Spinal cord (tissue), 10 donors: ENCODE measurements at places on chromosomes 3 and 15. TPM values are rescaled to one million over a fixed set of nuclear protein-coding genes. Genes with fewer than 3 reads are reported as not detected.
A peak's percentile ranks its signal among the peaks of the same experiment; 100 is the strongest.

GRCh38 chr3:151034303-151034702 is 51.2 kb upstream of the MED12L start:
- no peak for DNase-seq
- H3K27ac ChIP-seq = no peak overlapping the region
- H3K4me3 ChIP-seq = no peak overlapping the region

GRCh38 chr3:142013326-142013980 is 135.9 kb downstream of the TFDP2 start:
- no peaks in the 10 kb centered on the region for H3K4me1 ChIP-seq
- H3K27ac ChIP-seq = no peak overlapping the region
- no peaks in the 10 kb centered on the region for H3K27me3 ChIP-seq
- no peak overlapping the region for H3K4me3 ChIP-seq

DNA sequence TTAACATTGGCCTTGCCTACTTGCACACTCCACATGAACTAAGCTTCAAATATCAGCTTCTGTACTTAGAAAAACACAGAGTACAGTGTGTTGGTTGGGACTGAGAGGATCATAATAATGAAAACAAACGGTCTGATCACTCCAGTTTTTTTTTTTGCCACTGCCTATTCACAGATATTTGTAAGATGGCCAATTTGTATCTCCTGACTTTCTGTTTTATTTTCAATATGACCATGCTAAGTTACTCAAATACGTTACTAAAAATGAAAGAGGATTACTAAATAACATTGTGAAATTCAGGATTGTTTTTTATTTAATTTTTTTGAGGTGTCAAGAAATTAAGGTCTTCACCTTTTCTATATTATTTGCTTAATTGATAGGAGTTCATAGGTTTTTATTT is 595.1 kb downstream of the TUSC7 start:
- H3K4me3 ChIP-seq = no peak overlapping the region
- H3K27me3 ChIP-seq = no peaks in the 10 kb centered on the region
- no peaks in the 10 kb centered on the region for H3K36me3 ChIP-seq
- DNase-seq = no peak
- no peak overlapping the region for H3K27ac ChIP-seq
- H3K4me1 ChIP-seq = no peaks in the 10 kb centered on the region

GRCh38 chr3:195411836-195412235 is 31.0 kb downstream of the ACAP2 start:
- no peaks in the 10 kb centered on the region for H3K36me3 ChIP-seq
- H3K4me1 ChIP-seq = no peaks in the 10 kb centered on the region
- no peak overlapping the region for H3K27ac ChIP-seq
- no peaks in the 10 kb centered on the region for H3K27me3 ChIP-seq

DNA sequence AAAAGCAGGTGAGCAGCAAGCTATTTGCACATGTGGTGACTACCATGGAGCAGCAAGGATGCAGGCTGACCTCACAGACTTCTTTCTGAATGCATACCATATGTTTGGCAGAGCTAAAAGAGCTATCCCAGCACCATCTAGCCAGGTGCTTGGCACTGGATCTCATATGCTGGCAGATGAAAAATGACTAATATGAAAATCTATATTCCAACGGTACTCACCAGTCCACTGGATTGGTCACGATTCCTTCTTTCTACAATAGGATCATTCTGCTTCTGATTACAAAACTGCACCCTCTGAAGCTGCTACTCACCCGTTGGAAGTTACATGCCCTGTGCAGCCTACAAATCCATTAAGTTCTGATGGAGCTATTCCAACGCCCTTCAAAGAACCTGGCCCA is 714.3 kb upstream of the CFAP20DC start:
- H3K36me3 ChIP-seq = no peaks in the 10 kb centered on the region
- DNase-seq = no peak
- H3K27ac ChIP-seq = no peak overlapping the region
- H3K27me3 ChIP-seq = no peaks in the 10 kb centered on the region

DNA sequence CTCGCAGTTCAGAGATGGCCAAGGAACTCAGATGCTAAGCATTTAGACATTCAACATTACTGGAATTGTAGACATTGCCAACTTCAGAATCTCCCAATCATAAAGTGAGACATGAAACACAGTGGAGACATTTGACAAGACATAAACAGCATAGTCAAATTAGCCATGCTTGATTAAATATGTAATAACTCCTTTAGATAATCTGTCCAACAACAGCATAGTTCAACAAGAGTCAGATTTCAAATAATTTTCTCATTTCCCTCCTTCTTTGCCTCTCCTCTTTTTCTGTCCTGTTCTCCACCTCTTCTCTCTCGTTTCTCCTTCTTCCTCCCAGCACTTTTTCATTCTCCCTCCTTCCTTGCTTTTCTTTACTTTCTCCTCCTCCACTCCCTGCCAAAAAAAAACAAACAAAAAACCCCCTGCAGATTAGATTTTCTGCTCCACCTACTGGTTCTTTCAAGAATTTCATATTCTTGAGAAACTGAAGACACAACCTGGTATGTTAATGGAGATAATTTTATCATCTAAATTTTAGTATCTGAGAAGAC is 20.2 kb downstream of the CPOX start:
- H3K27me3 ChIP-seq = no peaks in the 10 kb centered on the region
- DNase-seq = no peak
- no peaks in the 10 kb centered on the region for H3K4me1 ChIP-seq
- no peak overlapping the region for H3K4me3 ChIP-seq
- peaks cover 6% of the 10 kb centered on the region for H3K36me3 ChIP-seq

GRCh38 chr3:62636235-62636826 is 238.9 kb downstream of the CADPS start:
- H3K27ac ChIP-seq = no peak overlapping the region
- H3K4me3 ChIP-seq = no peak overlapping the region
- no peaks in the 10 kb centered on the region for H3K27me3 ChIP-seq
- H3K36me3 ChIP-seq = no peaks in the 10 kb centered on the region
- H3K4me1 ChIP-seq = no peaks in the 10 kb centered on the region

- no peak overlapping the region for H3K4me3 ChIP-seq
- peaks cover 4% of the 10 kb centered on the region for H3K27me3 ChIP-seq
- no peaks in the 10 kb centered on the region for H3K36me3 ChIP-seq
- H3K27ac ChIP-seq = no peak overlapping the region
- no peak for DNase-seq
- peaks cover 9% of the 10 kb centered on the region for H3K4me1 ChIP-seq
Measured at GRCh38 chr3:195040094-195040493, 230.9 kb downstream of the XXYLT1 start.

DNA sequence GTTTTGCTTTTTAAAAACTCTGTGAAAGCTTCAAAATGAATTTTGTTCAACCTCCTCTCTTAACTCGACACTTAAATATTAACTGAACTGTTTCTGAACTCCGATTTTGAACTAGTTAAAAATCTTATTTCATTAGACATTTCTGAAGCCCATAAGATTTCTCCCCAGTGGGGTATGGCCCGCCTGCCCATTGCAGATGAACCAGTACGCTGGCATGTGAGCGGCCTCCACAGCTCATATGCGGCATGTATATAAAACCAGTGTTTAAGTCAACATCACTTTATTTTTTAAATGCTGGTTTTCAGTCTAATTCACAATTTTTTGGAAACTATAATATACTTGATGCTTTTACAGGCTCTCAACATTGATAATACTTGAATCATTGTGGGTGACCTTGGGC is 50.2 kb downstream of the CPN2 start:
- H3K36me3 ChIP-seq = no peaks in the 10 kb centered on the region
- no peak overlapping the region for H3K27ac ChIP-seq
- H3K4me3 ChIP-seq = no peak overlapping the region
- peaks cover 27% of the 10 kb centered on the region for H3K4me1 ChIP-seq

GRCh38 chr3:66431494-66431893 is 69.3 kb downstream of the LRIG1 start:
- peak overlapping the region; percentile 26 for H3K27ac ChIP-seq
- H3K36me3 ChIP-seq = no peaks in the 10 kb centered on the region
- no peaks in the 10 kb centered on the region for H3K27me3 ChIP-seq
- H3K4me1 ChIP-seq = peaks cover 50% of the 10 kb centered on the region

DNA sequence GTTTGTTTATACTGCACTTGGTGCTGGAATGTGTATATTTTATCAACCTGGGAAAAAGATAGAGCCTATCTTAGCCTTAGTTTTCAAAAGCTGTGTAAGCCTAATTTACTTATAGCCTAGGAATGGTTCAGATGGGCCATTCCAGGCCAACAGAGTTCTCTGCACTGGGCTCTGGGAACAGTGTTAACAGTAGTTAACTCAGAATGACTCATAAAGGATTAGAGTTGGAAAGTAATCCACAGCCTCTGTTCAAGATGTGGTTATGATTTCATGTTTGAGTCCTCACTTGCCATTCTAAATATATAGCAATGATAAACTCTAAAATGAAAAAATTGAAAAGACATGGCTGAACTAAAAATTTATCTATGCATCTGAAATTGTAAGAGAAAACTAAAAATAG is 22.6 kb upstream of the PEX5L start:
- no peaks in the 10 kb centered on the region for H3K4me1 ChIP-seq
- no peak for DNase-seq
- no peaks in the 10 kb centered on the region for H3K36me3 ChIP-seq
- no peaks in the 10 kb centered on the region for H3K27me3 ChIP-seq
- no peak overlapping the region for H3K4me3 ChIP-seq

ADGRG7 gene
- not detected for polyA plus RNA-seq

CFAP91 gene
- 14.6 TPM for polyA plus RNA-seq

MAP6D1 gene
- polyA plus RNA-seq = 40.7 TPM

CAND2 gene
- 21.2 TPM for polyA plus RNA-seq

GNB5 gene
- polyA plus RNA-seq = 57.2 TPM

FBXO40 gene
- 0.09 TPM for polyA plus RNA-seq
